ENCODE measurements at places on chromosomes 6 and 20. TPM values are rescaled to one million over a fixed set of nuclear protein-coding genes. Genes with fewer than 3 reads are reported as not detected.

The SLC17A2 gene
- not detected for total RNA-seq

The EYA4 gene
- total RNA-seq: 0.33 TPM

The LY6G5B gene
- 30.6 TPM for total RNA-seq

The MLN gene
- not detected for total RNA-seq

The COL11A2 gene
- 4.3 TPM for total RNA-seq

The OVOL2 gene
- 5.4 TPM for total RNA-seq

The PPP1R14C gene
- total RNA-seq: 1.2 TPM

The TAGAP gene
- total RNA-seq: not detected

The SSTR4 gene
- total RNA-seq: not detected

The SIRPB2 gene
- not detected for total RNA-seq

The RAB44 gene
- total RNA-seq: not detected

The ME1 gene
- 9.5 TPM for total RNA-seq

The OLIG3 gene
- total RNA-seq: not detected

The CCN2 gene
- 33.5 TPM for total RNA-seq

The KIF25 gene
- total RNA-seq: not detected

The EIF6 gene
- 109 TPM for total RNA-seq

The SYNGAP1 gene
- 60.3 TPM for total RNA-seq

The FAM184A gene
- 23.0 TPM for total RNA-seq

The FLRT3 gene
- 60.4 TPM for total RNA-seq

The ZBTB12 gene
- 47.1 TPM for total RNA-seq

The DOK5 gene
- 0.24 TPM for total RNA-seq

The NANP gene
- total RNA-seq: 4.0 TPM

The PRPH2 gene
- not detected for total RNA-seq

The C20orf204 gene
- total RNA-seq: 3.3 TPM

The GPR6 gene
- total RNA-seq: not detected

The EPB41L1 gene
- total RNA-seq: 35.6 TPM

The SMIM26 gene
- 61.0 TPM for total RNA-seq

The TNNC2 gene
- total RNA-seq: not detected

The RIPOR2 gene
- 4.0 TPM for total RNA-seq

The PAK5 gene
- 12.2 TPM for total RNA-seq

The SAMHD1 gene
- total RNA-seq: 15.1 TPM

The SNX21 gene
- 13.1 TPM for total RNA-seq

The CD83 gene
- total RNA-seq: 5.7 TPM

The LYRM2 gene
- 38.6 TPM for total RNA-seq

The CD24 gene
- total RNA-seq: 1,533 TPM

The SAMD10 gene
- total RNA-seq: 12.8 TPM

The ARMC12 gene
- 0.36 TPM for total RNA-seq

The SLC26A8 gene
- total RNA-seq: not detected

The ZBTB22 gene
- total RNA-seq: 27.3 TPM

The MEP1A gene
- 4.1 TPM for total RNA-seq

The DEFB132 gene
- not detected for total RNA-seq

The MAP1LC3A gene
- total RNA-seq: 43.8 TPM

The SLC22A16 gene
- total RNA-seq: not detected

The ADAT2 gene
- 10.7 TPM for total RNA-seq

The DYNLT2 gene
- total RNA-seq: 1.8 TPM

The TMEM217 gene
- total RNA-seq: 2.5 TPM

The NUP153 gene
- total RNA-seq: 50.3 TPM

The PRR18 gene
- 0.93 TPM for total RNA-seq

The TFAP2C gene
- 0.50 TPM for total RNA-seq

The BPIFA1 gene
- not detected for total RNA-seq

The SIGLEC1 gene
- not detected for total RNA-seq

The PFDN6 gene
- total RNA-seq: 46.1 TPM

The CTAGE9 gene
- not detected for total RNA-seq

The IMPG1 gene
- total RNA-seq: not detected

The TRIM31 gene
- not detected for total RNA-seq

The DEF6 gene
- total RNA-seq: 5.9 TPM

The NKX2-4 gene
- total RNA-seq: not detected
